ENCODE measurements at places on chromosomes 1 and 21.

GRCh38 chr1:79646880-79647279 is 640.4 kb upstream of the ADGRL4 start:
- no peak for DNase-seq

DNA sequence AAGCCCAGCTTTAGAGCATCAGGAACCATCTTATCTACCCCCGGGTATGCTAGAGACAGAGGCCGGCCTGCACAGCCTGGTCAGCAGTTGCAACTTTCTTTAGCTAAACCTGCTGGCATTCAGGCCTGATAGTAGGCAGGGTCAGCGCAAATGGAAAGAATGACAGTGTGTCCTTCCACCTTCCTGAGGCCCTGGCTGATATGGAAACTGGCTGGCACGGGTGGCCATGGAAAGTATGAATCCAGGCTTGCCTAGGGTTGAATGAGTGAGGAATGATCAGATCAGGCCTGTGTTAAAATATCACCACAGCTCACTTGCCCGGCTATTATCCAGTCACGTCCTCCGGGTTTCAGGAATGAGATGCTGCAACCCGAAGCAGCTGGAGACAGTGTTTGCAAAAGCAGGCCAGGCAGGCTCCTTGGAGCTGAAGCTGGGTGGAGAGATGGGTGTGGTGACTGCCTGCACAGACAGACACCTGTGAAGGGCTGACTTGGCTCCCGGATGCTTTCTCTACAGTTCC is 34.7 kb downstream of the RCAN1 start:
- DNase-seq, result no peak

- DNase-seq, result peak; percentile 41
Observed at GRCh38 chr1:169517558-169518186, 31.9 kb upstream of the SLC19A2 start.

- DNase-seq, result peak; percentile 13
Observed at GRCh38 chr21:21851657-21852056, 853.4 kb downstream of the NCAM2 start.

DNA sequence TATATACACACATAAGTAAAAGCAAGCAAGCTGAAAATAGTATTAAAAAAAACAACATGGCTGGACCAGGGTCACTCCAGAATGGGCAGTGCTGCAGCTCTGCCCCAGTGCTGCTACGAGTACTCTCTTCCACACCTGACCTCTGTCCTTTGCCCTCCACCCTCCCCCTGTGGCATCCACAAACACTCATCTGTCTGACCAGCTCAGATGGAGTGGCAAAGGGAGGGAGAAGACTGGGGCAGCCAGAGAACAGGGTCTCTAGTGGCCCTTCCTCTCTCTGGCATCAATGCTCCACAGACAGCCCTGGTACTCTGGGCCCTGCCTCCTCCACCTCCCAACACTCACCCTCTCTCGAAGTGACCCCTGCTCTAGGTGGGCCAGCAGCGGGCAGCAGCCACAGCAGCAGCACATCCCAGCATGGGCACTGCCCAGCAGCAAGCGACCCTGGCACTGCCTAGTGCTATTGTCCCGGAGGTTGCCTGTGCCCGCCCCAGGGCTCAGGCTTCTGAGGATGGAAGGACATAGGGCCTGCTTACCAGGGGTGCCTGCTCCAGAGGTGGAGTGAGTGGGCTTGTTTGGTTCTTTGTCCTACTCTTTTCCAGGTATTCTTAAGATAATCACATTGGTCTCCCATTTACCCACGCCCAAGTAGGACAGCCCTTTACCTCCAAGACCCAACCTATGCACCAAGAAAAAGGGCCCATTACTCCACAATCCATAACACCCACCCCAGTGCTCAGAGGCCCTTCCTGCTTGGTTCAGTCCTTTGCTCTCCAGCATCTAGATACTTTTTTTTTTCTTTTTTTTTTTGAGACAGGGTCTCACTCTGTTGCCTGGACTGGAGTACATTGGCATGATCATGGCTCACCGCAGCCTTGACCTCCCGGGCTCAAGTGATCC is 6.2 kb downstream of the ARHGEF2 start:
- DNase-seq, result no peak

DNA sequence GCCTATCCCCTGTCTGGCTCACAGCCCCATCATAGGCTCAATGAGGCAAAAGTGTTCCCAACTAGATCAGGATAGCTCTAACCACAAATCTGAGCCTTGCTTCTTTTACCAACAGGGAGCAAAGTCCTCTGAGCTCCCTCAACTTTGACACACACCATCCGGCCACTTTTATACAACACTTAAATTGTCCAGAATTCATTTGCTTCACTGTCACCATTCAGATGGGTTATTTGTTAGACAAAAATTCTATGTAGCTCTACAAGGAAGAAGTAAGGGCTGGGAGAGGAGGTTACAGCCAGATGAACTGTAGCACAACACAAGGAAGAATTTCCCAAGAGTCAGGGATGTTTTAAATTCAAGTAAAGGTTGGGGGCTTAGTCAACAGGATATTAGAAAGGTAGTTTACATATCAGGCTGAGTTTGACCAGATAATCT is 50.8 kb downstream of the TGFBR3 start:
- no peak for DNase-seq
